ENCODE measurements at places on chromosomes 2 and 18. TPM values are rescaled to one million over a fixed set of nuclear protein-coding genes. Genes with fewer than 3 reads are reported as not detected.
A peak's percentile ranks its signal among the peaks of the same experiment; 100 is the strongest.

Gene OR6B3
- not detected for total RNA-seq

Gene SNORC
- total RNA-seq = 4.7 TPM

DNA sequence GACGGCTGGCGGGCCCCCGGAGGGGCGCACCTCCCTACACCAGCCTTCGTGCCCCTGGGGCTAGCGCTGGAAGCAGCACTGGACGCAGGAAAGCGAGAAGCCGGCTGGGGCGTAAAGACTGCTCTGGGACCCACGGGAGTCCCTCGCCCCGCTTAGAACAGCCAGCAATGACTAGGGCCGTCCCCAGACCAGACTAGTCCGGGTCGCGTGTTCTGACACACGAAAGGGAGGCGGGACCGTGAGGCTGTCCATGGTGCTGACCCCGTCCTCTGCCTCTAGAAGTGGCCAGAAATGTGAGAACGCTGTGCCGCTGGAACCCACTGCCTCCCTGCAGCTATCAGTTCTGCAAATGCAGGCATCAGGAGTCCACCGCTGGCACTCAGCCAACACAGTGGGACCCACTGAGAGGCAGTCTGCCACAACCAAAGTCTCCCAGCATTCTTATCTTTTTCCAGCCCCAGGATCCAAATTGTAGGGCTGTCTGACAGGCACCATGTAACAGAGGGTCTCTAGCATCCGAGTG is at the start of gene UCN:
Gene UCN (minus strand): TSS at position 87 of the 523 bp plus-strand sequence. CDS start 550 bp downstream, outside the sequence.
- H3K4me1 ChIP-seq = peaks cover 15% of the 10 kb centered on the region
- no peak within 1 kb of the TSS for H3K27ac ChIP-seq
- peak; percentile 52 for DNase-seq

- no peaks in the 10 kb centered on the region for H3K4me1 ChIP-seq
- peaks cover 12% of the 10 kb centered on the region for H3K36me3 ChIP-seq
- no peak overlapping the region for H3K4me3 ChIP-seq
- H3K27ac ChIP-seq = no peak overlapping the region
- no peaks in the 10 kb centered on the region for H3K27me3 ChIP-seq
- DNase-seq = no peak
These were observed 39.0 kb downstream of the RALB start for GRCh38 chr2:120291401-120292311.

DNA sequence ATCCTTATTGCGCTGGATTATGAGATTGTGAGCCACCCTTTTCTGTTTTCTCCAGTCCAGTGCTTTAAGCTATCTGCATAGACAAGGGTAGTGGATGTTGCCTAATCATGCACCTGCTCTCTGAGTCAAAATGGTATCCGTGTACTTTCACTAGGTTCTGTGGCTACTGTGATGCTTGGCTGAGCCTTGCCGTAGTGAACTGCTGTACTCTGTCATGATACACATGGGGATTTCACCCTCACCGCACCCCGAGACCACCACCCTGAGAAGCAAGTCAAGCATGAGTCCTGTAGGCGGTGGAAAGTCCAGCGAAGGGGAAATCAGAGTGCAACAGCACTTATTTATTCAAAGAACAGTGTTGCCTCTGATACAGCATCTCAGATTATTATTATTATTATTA is 55.0 kb downstream of the ARHGAP25 start:
- DNase-seq = no peak
- H3K4me1 ChIP-seq = no peaks in the 10 kb centered on the region
- no peak overlapping the region for H3K4me3 ChIP-seq
- no peaks in the 10 kb centered on the region for H3K36me3 ChIP-seq
- H3K27ac ChIP-seq = no peak overlapping the region
- H3K27me3 ChIP-seq = no peaks in the 10 kb centered on the region

DNA sequence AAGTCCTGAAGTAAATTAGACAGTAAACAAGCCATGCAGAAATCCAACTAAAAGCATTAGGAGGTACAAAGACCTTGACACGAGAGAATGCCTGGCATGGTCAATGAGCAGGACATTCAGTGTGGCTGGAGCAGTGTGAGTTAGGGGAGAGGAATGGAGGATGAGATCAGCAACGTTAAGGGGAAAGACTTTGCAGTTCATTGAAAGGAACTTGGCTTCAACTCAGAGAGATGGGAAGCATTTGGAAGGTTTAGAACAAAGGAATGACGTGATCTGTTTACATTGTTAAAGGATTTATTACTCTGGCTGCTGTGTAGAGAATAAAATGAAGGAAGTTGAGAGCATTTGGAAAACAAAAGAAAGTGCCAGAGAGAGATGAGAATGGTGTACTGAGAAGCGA is 621.3 kb downstream of the XIRP2 start:
- no peaks in the 10 kb centered on the region for H3K36me3 ChIP-seq
- H3K4me1 ChIP-seq = no peaks in the 10 kb centered on the region
- peak; percentile 42 for DNase-seq

Gene ROCK2
- total RNA-seq = 46.2 TPM

GRCh38 chr2:11100976-11101375 is 54.3 kb upstream of the SLC66A3 start:
- no peak overlapping the region for H3K4me3 ChIP-seq
- no peaks in the 10 kb centered on the region for H3K36me3 ChIP-seq
- DNase-seq = no peak
- no peak overlapping the region for H3K27ac ChIP-seq

Gene TCF7L1
- total RNA-seq = 21.9 TPM

GRCh38 chr2:88170472-88170892 is 336 bp downstream of the THNSL2 start:
- no peaks in the 10 kb centered on the region for H3K4me1 ChIP-seq
- no peak overlapping the region for H3K27ac ChIP-seq
- no peak for DNase-seq
- no peak overlapping the region for H3K4me3 ChIP-seq
- H3K36me3 ChIP-seq = no peaks in the 10 kb centered on the region

DNA sequence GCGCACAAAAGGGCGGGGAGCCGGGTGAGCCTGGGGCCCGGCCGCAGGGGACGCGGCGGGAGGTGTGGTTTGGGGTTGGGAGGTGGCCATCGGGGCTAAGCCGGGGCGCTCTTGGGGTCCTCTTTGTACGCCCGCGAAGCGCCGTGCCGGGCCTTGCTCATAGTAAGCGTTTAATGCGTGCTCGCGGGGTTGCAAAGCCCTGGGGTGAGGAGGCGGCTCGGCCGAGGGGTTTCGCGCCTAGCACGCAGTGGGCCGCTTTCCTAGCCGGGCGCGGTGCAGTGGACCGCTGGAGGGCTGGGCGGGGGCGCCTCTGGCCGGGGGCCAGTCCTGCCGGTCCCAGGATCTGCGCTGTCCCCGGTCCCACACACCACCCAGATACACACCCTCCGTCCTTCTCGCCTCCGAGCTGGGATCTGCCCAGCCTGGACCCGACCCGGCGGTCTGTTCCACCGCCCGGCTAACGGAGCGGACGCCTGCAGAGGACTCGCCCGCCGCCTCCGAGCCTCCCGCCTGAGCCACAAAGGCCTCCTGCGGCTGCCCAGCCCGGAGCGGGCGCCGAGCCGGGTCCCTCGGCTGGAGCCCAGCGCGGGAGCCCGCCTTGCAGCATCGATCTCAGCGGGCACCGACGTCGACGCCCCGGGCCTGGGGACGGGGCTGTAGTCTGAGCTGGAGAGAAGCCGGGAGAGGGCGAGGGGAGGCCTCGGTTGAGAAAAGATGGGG is 564 bp downstream of the DPYSL5 start:
- peak overlapping the region; percentile 78 for H3K27ac ChIP-seq
- H3K27me3 ChIP-seq = peaks cover 6% of the 10 kb centered on the region
- no peaks in the 10 kb centered on the region for H3K36me3 ChIP-seq
- peaks cover 42% of the 10 kb centered on the region for H3K4me1 ChIP-seq

Gene ZNF521
- total RNA-seq = not detected

GRCh38 chr2:3001615-3002560 is 375.7 kb downstream of the EIPR1 start:
- H3K4me3 ChIP-seq = no peak overlapping the region
- H3K27ac ChIP-seq = no peak overlapping the region
- DNase-seq = peak; percentile 89
- no peaks in the 10 kb centered on the region for H3K27me3 ChIP-seq
- no peaks in the 10 kb centered on the region for H3K36me3 ChIP-seq

DNA sequence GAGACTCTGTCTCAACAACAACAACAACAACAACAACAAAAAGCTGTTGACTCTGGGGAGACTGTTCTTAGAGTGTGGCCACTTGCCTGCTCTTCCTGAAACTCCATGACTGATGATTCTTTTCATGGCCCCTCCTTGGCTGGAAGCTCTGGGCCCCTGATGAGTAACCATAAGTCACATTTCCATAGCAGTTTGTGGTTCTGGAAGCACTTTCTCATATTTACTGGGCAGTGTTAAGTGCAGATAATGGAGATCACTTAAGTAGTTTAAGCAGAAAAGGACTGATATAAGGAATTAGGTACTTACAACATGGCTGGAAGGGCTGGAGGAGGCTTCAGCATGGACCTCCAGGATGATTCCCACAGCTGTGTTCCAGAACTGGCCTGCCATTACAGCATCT is 147.3 kb upstream of the DLX2 start:
- no peaks in the 10 kb centered on the region for H3K27me3 ChIP-seq
- peaks cover 10% of the 10 kb centered on the region for H3K4me1 ChIP-seq
- H3K4me3 ChIP-seq = no peak overlapping the region
- DNase-seq = no peak
- H3K36me3 ChIP-seq = no peaks in the 10 kb centered on the region

DNA sequence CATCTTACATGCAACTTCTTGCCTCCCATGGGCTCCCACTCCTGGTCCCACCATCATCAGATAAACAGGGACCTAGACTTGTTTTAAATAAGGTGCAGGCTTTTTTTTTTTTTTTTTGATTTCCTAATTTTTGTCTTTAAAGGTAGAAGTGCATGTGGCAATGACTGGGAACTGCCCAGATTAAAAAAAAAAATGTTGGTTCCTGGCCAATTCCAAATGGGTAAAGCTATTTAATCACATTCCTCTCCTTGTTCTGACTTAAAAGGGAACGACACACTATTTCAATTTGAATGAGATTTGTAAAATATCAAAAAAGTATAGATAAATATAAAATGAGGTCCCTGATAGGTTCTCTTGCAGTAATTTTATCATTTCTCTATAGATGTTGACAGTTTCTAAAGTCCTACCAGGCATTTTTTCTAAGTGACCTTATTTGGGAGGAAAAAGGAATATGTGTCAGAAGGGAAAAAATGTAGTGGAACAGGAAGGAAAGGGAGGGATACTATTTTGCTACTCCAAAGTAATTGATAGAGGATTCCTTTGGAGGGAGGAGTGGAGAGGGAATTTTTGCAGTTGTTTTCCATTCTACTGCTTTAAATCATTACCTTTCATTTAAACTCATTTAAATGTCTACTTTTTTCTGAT is 43.3 kb downstream of the DDX1 start:
- no peak overlapping the region for H3K27ac ChIP-seq
- no peak overlapping the region for H3K4me3 ChIP-seq
- H3K4me1 ChIP-seq = peaks cover 9% of the 10 kb centered on the region
- peak; percentile 11 for DNase-seq
- H3K27me3 ChIP-seq = no peaks in the 10 kb centered on the region
- H3K36me3 ChIP-seq = peaks cover 49% of the 10 kb centered on the region

DNA sequence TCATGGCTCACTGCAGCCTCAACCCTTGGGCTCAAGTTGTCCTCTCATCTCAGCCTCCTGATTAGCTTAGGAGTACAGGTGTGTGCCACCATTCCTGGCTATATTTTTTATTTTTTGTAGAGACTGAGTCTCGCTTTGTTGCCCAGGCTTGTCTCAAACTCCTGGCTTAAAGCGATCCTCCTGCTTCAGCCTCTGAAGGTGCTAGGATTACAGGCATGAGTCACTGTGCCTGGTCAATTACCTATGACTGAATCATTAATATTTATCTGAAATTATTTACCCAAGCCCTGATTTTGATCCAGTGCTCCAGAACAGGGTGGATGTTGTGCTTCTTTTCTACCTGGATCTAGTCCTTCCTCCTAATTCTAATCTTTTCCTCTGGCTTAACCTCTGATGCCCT is 87.8 kb downstream of the MAP2 start:
- H3K27ac ChIP-seq = no peak overlapping the region
- DNase-seq = no peak
- H3K4me1 ChIP-seq = peaks cover 17% of the 10 kb centered on the region

- no peak for DNase-seq
- no peak overlapping the region for H3K27ac ChIP-seq
- no peak overlapping the region for H3K4me3 ChIP-seq
- H3K4me1 ChIP-seq = peaks cover 18% of the 10 kb centered on the region
- peaks cover 2% of the 10 kb centered on the region for H3K36me3 ChIP-seq
These were observed 37.1 kb upstream of the FRZB start for GRCh38 chr2:182903566-182903965.

DNA sequence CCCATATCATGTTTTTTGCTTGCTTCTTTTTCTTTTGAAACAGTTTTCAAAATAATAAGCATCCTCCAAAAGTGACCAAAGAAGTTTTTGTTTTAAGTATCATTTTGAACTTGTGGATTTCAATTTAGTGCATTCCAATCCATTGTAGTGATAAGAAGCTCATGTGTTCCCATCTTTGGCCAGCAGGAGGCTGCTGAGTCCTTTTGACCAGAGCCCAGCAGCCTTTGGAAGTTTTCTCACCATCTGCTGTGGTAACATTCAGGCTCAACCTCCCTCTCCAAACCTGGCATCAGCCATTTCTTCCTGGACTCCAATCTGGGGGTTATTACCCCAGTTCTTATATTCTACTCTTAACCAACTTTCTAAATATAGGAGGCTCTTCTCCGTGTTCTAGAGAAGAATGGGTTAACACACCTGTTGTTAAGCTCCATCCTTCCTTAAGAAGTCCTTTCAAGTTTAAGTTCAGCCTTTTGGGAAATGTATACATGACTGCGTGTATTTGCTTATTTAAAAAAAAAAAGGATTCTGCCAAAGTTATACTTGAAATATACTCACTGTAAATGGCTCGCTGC is 39.0 kb upstream of the MAL start:
- no peak overlapping the region for H3K27ac ChIP-seq
- no peak overlapping the region for H3K4me3 ChIP-seq
- no peaks in the 10 kb centered on the region for H3K36me3 ChIP-seq
- peak; percentile 76 for DNase-seq
- H3K4me1 ChIP-seq = no peaks in the 10 kb centered on the region

DNA sequence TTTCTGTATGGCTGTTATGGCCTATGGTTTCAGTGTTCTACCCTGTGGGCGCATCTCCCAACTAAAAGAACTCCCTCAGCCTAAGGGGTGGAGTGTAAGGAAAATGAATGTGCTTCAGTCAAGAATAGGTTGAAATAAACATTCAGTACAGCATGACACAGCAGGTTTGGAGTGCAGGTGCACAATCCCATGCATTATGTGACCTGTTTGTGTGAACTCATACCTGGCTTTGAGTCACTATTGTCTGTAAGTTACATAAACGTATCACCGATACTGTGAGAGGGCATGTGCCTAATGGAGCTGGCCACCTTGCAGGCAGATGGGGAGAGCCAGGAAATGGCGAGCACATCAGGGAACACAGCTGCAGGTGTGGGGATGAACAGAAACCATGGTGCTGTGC is 216.0 kb downstream of the DSEL start:
- H3K36me3 ChIP-seq = no peaks in the 10 kb centered on the region
- no peak overlapping the region for H3K27ac ChIP-seq
- no peak for DNase-seq
- H3K4me3 ChIP-seq = no peak overlapping the region
- H3K4me1 ChIP-seq = no peaks in the 10 kb centered on the region

- DNase-seq = peak; percentile 79
- peaks cover 16% of the 10 kb centered on the region for H3K4me1 ChIP-seq
- no peaks in the 10 kb centered on the region for H3K27me3 ChIP-seq
These were observed 89.1 kb downstream of the HS1BP3 start for GRCh38 chr2:20561637-20562454.

Gene LAMA3
- 2.6 TPM for total RNA-seq

Measured in A673 (cell line).